ENCODE measurements at places on chromosomes 1 and 21.

DNA sequence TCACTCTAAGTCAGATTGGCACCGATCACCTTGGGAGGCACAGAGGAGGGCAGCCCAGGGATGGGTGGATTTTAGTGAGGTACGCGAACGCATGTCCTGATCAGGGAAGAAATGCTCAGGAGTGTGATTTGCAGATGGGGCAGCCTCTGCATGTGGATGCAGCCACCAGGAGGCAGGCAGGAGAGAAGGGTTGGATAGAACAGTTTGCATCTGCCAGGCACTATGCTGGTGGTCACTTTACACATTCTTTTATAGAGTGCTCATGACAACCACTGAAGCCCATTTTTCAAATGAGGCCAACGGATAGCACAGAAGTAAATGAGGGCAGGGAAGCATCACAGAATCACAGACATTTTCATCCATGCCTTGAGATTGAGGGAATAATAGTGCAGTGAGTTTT, 5.7 kb downstream of the LAMB3 start:
- DNase-seq, result no peak

GRCh38 chr1:34113887-34114286, 51.1 kb downstream of the CSMD2 start:
- no peak for DNase-seq

- no peak for DNase-seq
These were observed 319.2 kb downstream of the SMYD3 start for GRCh38 chr1:246187834-246188372.

DNA sequence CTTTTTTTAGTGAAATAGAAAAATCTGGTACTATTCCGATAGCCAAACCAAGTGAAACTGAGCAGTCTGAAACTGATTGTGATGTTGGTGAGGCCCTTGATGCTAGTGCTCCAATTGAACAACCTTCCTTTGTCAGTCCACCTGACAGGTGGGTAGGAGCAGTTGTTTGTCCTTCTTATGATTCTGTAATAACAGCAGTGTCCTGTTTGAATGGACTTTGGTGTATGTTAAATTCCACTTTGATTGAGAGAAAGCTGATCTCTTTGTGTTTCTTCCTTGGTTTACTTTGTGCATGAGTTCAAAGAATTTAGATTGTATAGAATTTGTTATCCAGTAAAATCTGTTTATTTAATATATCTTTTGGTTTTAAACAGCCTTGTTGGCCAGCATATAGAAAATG, 24.3 kb downstream of the SUCO start:
- DNase-seq, result no peak

- DNase-seq, result no peak
These were observed 3.7 kb upstream of the KPNA6 start for GRCh38 chr1:32104127-32104526.

- peak; percentile 15 for DNase-seq
These were observed 25.0 kb upstream of the CCDC27 start for GRCh38 chr1:3727042-3727824.

GRCh38 chr1:69441496-69441895, 126.2 kb upstream of the LRRC7 start:
- DNase-seq, result no peak

DNA sequence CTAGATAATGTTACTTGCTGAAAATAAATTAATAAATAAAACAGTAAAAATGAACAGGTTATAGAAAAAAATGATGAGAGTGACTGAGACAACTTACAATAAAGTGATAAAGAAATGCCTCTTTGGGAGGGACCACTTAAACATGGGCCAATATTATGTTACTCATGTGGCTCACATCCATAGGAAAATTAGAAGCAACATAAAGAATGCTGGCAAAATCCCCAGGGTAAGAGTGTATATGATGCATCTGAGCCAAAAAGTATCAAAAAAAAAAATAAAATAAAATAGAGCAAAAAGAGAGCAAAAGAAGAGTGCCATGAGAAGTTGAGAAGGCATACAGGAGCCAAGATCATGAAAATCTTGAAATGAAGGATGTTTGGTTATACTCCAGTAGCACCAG, 818.0 kb downstream of the LTN1 start:
- no peak for DNase-seq

GRCh38 chr1:210445485-210445884, 116.8 kb downstream of the HHAT start:
- no peak for DNase-seq

DNA sequence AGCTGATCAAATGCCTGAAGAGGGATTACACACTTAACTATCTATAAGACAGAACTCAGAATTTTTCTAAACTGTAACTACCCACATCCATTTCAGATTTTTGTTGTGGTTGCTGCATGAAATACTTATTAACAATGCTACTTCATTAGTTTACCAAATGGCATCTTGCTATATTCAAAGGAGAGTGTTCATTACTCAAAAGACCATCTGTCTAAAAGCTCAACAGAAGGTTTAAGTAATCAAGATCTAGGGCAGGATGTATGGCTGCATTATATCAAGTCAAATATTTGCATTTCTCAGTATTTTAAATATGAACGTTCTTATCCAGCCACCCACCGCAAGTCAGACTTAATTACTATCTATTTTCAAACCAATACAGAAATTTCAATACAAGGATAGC, 79.9 kb downstream of the SIPA1L2 start:
- DNase-seq, result no peak

DNA sequence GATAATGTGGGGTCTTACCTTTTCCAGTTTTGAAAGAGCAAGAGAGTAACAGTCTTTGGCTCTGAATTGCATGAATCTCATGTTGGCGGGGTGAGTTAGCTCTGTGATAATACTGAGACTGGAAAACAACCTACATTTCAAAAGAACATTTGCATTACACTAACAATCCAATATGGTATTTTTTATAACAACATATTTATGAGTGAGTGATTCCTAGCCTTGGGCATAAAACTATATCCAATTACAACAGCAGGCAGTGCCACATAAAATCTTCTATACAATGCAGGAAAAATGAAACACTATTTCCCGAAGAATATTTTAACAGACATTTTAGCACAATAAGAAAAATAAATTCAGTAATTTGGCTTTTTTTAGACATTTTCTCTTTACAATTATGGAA, 303.0 kb downstream of the KCNT2 start:
- no peak for DNase-seq

DNA sequence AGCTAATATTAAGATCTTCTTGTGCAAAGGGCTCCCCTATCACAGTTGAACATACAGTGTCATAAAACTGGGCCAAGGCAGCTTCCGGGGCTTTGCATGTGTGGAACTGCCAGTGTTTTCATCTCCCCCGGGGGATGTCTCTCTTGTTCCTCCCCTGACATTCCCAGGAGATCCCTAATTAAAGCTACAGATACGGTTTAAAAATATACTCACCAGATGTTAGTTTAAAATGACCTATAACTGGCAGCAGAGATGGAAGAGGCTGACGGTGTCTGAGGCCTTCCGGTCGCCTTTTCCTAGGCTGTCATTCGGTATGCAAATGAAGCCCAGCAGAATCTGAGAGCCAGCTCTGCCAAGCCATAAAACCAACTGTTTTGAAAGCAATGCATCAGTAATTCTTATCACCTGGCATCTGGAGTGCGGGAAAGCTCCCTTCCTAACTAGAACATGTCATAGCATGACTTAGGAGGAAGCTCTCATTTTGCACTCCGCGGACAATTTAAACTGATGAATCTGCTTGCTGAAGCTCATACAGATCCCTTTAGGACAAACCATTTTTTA, 436.5 kb upstream of the VAMP3 start:
- DNase-seq, result no peak

DNA sequence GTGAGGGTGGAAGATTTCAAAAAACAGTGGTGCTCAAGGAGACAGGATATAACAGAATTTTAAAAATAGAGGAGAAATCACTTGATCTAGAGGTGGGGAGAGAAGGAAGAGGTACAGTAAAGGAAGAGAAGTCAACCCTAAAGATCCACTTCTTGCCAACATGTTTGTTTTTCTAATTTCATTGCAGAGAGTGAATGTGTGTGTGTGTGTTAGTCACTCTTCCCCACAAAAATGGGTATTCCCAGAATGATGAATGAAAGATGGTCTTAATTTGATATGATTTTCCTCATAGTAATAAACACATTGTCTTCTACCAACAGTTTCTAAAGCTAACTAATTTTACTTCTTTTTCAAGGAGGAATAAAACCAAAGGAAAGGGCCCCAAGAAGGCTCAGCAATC, 74.2 kb upstream of the NGF start:
- no peak for DNase-seq

DNA sequence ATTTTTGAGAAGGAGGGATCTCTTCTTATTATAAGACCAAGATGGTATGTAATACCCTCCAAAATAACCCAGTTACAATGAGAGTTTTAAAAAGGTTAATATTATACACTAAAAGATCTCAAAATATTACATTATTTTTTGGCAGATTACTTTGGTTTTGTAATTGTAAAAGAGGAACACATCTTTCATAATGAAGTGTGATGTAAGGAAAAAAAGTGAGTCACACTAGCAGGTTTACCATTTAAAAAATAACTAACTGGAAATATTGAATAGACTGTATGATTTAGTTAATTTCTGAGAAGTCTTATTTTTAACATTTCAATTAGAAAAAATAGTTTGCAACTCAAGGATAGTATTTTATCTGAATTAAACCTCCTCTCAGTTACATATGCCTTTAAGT, 1.1 kb downstream of the F5 start:
- no peak for DNase-seq

DNA sequence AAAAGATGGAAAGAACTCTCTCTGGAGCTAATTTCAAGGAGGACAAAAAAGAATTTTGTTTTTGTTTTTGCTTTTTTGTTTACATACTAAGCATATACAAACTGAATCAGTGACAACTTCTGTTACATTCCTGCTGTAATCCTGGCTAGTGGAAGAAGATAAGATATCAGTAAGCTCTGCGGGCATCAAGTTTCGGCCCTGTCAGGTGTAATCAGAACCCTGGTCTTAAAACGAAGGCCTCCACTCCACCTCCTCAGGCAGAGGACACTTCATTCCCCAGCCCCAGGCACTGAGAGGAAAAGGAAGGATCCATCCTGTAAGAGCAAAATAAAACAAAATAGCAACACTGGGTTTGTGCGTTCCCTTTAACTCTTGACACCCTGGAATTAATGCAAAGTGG, 88.9 kb upstream of the ARHGAP29 start:
- no peak for DNase-seq

DNA sequence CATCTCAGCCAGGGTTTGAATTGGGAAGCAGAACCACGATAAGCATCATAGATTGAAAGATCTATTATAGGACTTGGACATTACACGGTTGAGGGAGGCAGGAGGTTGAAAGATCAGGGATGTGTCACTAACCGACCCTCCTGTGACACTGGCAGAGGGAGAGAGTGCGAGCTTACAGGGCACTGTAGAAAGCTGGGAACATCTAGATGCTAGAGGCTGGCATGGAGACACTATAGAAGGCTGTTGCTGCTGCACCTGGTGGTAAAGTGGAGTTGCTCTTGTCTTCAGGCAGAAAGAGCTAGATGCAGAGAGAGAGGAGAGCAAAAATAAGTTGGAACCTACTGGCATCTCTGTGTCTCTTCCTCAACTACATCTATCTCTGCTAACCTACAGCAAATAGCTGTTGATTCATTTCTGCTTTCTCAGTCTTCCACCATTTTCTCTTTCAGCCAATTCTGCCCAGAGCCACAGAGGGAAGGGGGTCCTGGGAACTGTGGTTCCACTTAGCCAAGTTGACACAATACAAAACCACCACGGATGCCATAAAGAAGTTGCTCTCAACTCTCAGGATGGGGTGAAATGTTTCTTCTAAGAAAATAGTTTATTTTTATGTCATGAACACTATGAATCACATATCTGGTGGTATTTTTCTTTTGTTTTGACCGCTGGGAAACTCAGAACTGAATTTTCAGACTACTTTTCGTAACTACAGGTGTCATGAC, 155.9 kb downstream of the ZNF281 start:
- DNase-seq, result no peak

DNA sequence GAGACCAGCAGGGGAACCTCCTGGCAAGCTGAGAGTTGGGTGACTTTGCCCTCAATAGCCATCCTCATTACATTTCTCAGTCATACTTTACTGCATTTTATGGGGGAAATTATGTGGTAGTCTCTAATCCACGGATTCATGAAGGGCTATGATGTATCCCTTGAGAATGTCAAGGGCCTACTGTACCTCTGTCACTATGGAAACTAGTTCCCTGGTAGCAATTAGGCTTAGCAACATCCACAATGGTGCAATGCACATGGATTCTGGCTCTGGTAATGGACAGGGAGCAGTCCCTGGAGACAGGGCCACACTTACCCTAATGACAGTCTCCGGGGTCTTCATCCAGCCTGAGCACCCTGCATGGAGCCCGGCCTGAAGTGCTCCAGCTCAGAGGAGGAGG, 26.5 kb downstream of the LRRN2 start:
- no peak for DNase-seq

GRCh38 chr1:192669174-192669573, 33.2 kb downstream of the RGS13 start:
- no peak for DNase-seq

GRCh38 chr1:159987186-159987585, 33.1 kb upstream of the SLAMF9 start:
- DNase-seq, result no peak

GRCh38 chr1:18484721-18485120, 4.0 kb downstream of the KLHDC7A start:
- DNase-seq, result no peak

- DNase-seq, result no peak
These were observed 1.5 kb upstream of the RPTN start for GRCh38 chr1:152160576-152160975.

- DNase-seq, result peak; percentile 8
These were observed 848 bp downstream of the DNM3 start for GRCh38 chr1:171841931-171842761.

DNA sequence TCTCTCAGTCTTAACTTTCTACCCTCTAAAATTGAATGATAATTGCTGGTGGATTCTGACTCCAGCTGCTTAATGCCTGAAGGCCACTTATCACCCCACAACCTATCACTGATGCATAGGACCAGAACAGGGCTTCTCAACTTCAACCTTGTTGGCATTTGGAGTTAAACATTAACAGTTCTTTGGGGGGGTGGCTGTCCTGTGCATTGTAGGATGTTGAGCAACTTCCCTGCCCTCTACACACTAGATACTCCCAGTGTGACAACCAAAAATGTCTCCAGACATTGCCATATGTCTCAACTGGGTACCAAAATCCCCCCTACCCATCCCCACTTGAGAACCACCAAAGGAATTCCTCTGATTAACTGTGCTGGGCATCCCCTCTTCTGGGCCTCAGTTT, 275.4 kb upstream of the TMEM51 start:
- no peak for DNase-seq

DNA sequence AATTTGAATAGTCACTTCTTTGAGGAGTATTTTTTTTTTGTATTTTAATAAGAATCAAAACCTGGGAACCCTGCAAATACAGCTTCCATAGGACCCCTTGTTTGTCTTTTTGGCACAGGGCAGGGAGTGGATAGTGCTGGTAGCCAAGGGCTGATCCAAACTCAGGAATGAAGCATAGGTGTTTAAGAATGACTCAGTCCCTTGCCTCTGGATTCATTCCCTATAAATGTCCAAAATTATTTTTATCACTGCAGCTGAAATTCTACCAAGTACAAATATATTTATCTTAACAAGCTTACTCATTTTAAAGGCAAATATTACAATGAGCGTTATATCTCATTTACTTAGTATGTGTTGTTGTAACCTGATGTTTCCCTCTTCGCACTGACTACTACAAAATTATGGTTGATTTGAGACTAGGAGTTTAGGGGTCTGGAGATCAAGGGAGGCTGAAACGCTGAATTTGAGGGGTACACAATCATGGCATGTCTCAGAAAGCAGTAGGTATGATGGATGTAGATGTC, 278.6 kb upstream of the LYPLAL1 start:
- DNase-seq, result no peak
